ENCODE measurements at places on chromosomes 5 and 9.

- no peak for DNase-seq
Measured at GRCh38 chr9:94782355-94783101, 56.0 kb downstream of the AOPEP start.

DNA sequence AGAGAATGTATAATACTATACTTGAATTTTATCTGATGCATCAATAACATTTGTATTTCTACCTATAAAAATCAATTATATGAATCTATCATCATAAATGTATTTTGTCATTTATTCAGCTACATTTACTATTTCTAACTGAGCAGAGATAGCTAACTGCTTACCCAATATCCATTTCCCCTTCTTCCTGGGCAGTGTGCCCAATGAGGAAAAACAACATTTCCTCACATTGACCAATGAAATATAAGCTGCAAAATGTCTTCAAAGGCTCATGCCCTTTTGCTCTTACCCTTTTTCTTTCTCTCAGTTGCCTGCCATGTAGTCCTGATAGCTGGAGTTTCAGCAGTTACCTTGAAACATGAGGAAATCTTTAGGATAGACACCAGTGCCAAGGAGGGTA, 385.8 kb upstream of the PCSK5 start:
- DNase-seq: no peak

- no peak for DNase-seq
Measured at GRCh38 chr9:127664678-127665507, 41.9 kb upstream of the CFAP157 start.

DNA sequence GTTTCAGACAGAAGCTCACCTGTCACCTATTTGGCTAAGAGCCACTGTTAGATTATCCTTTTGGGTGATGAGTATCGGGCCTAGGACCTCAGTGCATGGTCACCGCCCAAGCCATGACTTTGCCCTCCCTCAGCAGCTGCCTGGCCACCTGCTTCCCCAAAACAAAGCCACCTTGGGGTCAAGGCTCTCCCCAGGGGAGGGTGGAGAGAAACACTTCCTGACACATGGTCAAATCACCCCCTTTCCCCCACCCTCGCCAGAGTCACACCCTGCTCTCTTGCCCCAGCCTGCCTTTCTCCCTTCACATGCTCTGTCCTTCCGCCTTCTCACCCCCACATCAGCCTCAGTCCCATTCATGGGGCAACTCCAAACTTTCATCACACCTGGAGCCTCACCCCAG, 1.7 kb upstream of the HBEGF start:
- no peak for DNase-seq

GRCh38 chr5:2732004-2732403, 19.5 kb downstream of the IRX2 start:
- DNase-seq: no peak

DNA sequence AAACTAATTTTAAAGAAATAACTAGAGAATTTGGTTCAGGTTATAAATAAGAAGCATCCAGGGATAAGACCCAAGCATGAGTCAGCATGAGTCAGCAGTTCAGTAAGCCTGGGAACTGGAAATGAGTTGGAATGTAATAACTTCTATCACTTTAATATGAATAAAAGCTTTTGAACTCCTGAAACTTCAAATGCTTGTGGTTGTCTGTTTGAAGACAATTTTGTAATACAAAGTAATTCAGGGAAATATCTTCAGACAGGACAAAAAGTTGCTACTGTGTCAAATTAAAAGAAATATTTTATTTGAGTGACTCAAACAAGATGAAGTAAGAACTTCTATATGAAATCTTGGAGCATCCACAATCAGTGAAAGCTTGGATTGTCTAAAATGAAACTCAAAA, 331.2 kb upstream of the DAB2 start:
- DNase-seq: no peak

- no peak for DNase-seq
Measured at GRCh38 chr5:106311230-106311915, 1359.4 kb downstream of the EFNA5 start.

DNA sequence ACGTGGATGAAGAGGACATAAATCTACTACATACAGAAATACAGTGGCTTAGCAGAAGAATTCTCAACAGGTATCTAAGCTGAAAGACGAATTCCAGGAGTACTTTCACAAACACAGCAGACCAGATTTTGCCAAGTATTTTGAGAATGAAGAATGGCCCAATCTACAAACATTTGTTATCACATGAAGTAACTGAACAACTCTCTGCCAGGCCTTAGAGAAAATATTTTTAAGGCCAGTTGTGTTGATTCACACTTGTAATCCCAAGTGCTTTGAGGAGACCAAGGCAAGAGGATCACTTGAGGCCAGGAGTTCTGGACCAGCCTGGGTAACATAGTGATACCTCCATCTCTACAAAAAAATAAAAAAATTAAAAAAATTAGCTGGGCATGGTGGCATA, 14.3 kb downstream of the AGTPBP1 start:
- no peak for DNase-seq

- DNase-seq: no peak
Measured at GRCh38 chr5:130126746-130127145, 222.5 kb downstream of the CHSY3 start.

DNA sequence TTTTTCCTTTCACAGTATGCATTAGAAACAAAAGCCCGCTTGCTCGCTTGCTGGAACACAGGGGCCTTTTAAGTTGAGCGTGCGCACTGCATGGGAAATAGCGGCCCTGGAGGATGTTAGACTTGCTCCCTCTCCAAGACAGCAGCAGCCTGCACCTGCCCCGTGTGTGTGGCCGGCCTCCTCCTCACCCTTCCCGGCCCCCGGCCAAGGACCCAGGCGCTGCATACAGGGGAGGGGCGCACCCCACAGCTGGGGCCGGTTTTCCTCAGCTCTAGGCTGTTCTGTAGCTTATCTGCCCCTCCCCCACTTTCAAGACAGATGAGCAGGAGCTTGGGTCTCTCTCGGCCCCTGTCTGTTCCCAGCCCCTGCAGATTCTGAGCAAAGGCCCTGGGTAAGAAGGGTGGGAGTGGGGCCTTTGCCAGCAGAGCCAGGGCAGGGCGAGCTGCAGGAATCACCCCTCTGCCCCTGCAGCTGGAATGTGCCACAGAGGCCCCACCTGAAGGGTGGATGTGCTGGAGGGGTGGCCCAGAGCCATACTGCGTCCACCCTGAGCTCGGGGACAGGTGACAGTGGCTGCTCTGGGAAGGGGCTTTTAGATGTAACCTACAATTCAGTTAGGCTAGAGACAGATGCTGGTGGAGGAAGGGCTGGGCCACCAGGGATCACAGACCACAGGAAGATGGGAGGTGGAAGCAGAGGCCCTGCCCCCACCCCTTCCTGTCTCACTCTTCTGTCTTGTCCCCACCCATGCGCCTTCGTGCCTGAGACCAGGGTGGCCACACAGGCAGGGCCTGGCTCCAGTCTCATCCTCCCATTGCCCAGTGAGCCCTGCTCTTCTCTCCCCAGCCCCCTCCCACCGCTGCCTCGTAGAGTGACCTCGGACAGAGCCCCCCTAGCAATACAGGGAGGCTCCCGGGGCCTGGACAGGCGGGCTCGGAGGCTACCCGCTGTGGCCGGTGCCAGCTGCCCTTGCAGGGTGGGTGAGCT, 132.4 kb downstream of the DAB2IP start:
- no peak for DNase-seq

GRCh38 chr9:3474821-3475220, 51.0 kb downstream of the RFX3 start:
- DNase-seq: no peak

GRCh38 chr9:125532812-125533594, 174.0 kb downstream of the MAPKAP1 start:
- no peak for DNase-seq

GRCh38 chr5:173792781-173793547, 95.2 kb upstream of the CPEB4 start:
- DNase-seq: no peak

DNA sequence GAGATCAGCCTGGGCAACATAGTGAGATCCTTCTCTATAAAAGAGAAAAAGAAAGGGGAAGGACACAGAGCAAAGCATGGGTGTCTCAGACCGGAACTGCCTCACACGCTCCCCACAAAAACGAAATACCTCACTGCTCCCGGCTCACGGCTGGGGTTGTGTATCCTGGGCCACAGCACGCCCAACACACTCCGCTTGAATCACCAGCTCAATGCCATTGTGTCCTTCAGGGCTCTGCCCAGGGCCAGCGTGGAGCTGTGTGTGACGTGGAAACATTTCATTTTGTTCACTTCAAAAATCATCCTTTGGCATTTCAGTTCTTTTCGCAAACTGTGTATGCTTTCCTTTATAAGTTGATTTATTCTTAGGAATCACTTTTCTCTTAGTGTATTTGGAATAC, 279.5 kb downstream of the IRX1 start:
- no peak for DNase-seq

- no peak for DNase-seq
Measured at GRCh38 chr5:132354381-132355139, 14.9 kb upstream of the SLC22A5 start.

- no peak for DNase-seq
Measured at GRCh38 chr5:158773161-158773560, 326.6 kb downstream of the EBF1 start.

GRCh38 chr5:39717176-39717897, 292.6 kb upstream of the DAB2 start:
- DNase-seq: no peak

DNA sequence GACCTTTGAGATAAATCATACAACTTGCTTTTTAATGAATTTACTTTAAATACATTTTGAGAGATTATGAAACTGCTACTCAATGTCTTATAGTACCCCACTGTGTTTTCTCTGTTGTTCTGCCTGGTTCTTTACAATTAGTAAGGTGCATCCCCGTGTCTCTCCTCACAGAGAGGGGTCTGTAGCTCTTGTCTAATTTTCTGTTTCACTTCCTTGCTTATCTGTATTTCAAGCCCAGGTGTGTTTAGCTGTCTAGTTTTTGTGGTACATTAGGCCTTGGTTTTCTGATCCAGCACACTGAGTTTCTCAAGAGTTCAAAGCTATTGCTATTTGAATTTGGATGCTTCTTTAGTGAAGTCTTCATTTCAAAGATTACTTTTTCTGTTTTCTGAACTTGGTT, 105.1 kb downstream of the MAST4 start:
- DNase-seq: no peak

GRCh38 chr5:159564031-159564430, 233.7 kb upstream of the IL12B start:
- DNase-seq: no peak

- no peak for DNase-seq
Measured at GRCh38 chr5:138844125-138844461, 31.0 kb downstream of the LRRTM2 start.

DNA sequence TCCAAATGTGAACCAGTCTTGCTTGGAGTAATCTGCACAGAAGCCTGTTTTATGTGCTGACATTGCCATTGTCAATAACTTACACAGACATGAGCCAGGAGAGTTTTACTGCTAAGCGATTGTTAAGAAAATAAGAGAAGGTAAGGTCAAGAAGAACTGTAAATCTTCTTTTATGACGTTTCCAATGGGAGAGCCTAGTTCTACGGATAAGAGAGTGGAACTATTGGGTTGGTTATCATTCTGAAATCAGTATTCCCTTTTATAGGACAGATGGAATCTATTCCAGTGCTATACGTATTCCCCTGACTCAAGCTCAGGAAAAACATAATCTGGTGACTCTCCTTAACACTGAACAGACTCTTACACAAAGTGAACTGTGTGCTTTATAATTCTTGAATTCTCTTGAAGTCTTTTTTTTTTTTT, 137.9 kb upstream of the OTULINL start:
- no peak for DNase-seq

DNA sequence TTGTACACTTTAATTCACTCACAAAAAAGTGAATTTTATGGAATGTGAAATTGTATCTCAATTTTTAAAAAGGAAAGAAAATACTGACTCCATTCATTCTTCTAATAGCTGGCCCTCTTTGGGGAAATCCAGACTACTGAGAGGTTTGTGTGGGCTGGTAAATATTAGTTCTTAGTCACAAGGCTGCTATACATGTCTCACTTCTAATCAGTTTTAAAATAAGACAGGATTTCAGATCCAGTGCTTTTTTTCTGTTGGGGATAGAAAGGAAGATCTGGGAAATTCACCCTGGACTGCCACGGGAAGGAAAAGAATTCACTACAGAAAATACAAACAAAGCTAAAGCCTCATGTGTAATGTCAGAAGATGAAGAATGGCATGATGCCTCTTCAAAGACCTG, 32.7 kb upstream of the ADAMTSL1 start:
- DNase-seq: no peak

DNA sequence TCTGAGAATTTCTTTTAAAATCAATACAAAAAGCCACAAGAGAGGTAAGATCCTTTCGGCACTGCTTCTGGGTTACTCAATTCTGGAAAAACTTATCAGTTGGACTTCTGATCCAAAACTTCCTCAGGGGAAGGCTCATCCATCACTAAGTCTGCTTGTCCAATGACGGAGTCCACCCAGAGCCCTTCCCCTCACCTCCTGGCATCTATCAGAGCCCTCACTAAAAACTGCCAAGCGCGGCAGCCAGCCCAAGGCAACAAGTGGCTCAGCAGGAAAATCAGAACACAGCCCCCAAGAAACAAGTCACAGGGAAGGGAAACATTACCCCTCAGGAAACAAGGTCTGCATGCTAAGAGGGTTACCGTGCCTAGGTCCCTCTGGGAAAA, 869 bp upstream of the ESM1 start:
- no peak for DNase-seq

GRCh38 chr5:87010736-87011135, 256.9 kb upstream of the RASA1 start:
- no peak for DNase-seq

DNA sequence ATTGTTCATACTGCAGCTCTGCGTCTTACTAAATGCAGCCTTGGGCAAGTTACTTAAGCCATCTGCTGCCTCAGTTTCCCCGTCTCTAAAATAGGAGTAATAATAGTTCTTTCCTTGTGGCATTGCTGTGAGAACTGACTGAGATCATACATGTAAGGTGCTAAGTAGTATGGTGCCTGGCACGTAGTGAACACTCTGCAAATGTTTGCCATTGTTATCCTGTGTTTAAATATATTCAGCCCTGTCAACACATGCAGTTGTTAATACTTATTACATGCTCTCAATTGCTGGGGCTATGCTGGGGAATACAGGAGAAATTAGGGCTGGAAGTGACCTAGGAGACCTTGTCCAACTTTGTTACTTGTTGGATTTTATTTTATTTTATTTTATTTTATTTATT, 105.2 kb upstream of the RAI14 start:
- no peak for DNase-seq

DNA sequence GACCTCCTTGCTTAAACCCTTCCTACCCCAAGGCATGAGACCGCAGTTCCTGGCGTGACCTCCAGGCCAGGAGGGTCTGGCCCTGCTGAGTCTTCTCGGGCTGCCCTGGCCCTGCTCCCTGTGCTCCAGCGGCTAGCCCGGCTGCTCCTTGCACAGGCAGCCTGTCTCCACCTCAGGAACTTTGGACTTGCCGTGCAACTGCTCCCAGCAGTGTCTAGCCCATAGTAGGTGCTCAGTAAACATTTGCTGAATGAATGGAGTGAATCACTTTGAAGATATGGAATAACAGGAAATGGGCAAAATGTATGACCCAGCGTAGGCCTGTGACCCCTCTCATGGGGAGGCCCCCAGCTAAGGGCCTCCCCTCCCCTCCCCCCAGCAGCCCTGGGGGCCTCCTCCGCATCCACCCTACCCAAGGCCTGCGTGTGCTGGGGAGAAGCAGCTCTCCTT, 127.1 kb downstream of the ZNF354C start:
- no peak for DNase-seq

- DNase-seq: no peak
Measured at GRCh38 chr5:109335114-109335513, 74.7 kb downstream of the PJA2 start.
